ENCODE measurements at places on chromosomes 6 and 20.

- DNase-seq = no peak
Observed at GRCh38 chr6:110534731-110535492, 58.5 kb upstream of the SLC22A16 start.

DNA sequence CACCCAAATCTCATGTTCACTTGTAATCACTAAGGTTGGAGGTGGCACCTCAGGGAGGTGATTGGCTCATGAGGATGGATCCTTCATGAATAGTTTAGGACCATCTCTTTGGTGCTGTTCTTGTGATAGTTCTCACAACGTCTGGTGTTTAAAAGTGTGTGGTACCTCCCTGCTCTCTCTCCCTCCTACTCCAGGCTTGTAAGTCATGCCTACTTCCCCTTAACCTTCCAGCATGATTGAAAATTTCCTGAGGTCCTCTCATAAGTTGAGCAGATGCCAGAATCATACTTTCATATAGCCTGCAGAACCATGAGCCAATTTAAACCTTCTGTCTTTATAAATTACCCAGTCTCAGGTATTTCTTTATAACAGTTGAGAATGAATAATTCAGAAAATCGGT, 16.6 kb downstream of the HLA-A start:
- DNase-seq = no peak

DNA sequence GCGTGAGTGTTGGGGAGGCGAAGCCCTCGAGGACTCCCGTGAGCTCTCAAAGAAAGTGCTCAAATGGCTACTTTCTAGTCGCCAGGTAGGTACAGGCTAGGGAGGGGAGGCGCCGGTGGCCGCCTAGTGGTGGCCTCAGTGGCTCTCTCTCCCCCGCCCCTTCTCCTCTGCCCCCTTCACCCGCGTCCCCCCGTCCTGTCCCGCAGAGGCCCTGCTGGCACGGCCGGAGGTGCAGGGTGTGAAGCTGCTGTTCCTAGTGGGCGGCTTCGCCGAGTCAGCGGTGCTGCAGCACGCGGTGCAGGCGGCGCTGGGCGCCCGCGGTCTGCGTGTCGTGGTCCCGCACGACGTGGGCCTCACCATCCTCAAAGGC, 16.3 kb downstream of the ADISSP start:
- no peak for DNase-seq

- DNase-seq = no peak
Observed at GRCh38 chr6:169939554-169940164, 188.2 kb downstream of the ERMARD start.

DNA sequence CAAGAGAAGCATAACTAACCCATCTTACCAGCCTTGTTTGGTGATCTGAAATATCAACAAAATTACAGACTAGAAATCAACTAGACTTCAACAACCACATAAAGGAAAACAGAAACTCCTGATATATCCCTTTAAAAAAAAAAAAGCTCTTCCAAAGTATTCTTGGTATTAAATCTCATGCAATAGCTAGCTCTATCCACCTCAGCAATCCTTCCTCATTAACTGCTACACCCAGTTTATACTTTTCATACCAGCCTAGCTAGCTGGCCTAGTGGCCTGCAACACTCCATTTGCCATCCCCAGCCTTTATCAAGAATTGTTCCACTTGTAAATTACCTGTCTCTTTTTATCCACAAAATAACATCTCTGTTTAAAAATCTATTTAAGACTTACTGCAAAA, 69.0 kb downstream of the BACH2 start:
- DNase-seq = no peak

DNA sequence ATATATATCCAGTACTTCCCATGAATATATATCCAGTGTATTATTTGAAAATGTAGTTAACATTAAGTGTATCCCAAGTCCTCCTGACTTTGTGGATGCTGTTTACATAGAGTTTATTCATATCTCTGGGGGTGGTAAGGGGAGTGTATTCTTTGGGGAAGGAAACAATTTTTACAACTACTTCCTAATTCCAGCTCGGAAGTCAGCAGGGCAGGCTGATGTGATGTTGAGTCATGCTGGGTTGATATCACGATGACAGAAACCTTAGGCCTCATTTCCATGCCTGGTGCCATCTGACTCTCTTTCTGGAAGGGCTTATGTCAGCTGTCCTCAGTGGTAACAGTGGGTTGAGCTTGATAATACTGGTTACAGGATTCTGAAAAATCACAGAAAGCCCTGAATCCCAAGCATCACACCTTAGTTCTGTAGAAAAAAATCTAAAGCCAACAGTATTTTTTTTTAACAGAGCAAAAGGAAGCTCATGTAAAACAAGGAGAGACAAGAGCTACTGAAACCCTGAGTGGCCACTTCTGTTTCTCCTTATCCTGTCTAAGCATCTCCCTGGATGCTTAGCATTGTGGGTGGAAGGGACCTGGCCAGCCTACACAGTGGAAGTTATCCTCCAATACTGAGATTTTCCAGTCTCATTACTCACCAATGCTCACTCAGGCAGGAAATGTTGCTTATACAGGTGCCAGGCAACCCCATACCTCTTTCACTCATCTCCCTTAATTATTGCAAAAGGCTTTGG, 75.2 kb upstream of the IYD start:
- DNase-seq = peak; percentile 95

GRCh38 chr20:33463332-33464101, 20.0 kb upstream of the SNTA1 start:
- DNase-seq = no peak
